ENCODE measurements at places on chromosomes 2 and 18. TPM values are rescaled to one million over a fixed set of nuclear protein-coding genes. Genes with fewer than 3 reads are reported as not detected.

SP140L gene
- 1.3 TPM for total RNA-seq

SLC14A1 gene
- 3.7 TPM for total RNA-seq

PSMA8 gene
- not detected for total RNA-seq

MZT2A gene
- total RNA-seq, result 28.8 TPM

SCTR gene
- 0.18 TPM for total RNA-seq

ERFE gene
- total RNA-seq, result 1.7 TPM

FZD7 gene
- 48.7 TPM for total RNA-seq

LRRTM1 gene
- 10.6 TPM for total RNA-seq

NAGK gene
- total RNA-seq, result 39.8 TPM

UBE2E3 gene
- total RNA-seq, result 94.9 TPM

SPP2 gene
- not detected for total RNA-seq

NT5DC4 gene
- total RNA-seq, result not detected

ACP1 gene
- 109 TPM for total RNA-seq

FN1 gene
- 262 TPM for total RNA-seq

COLEC11 gene
- 0.82 TPM for total RNA-seq

SERPINB3 gene
- total RNA-seq, result not detected

IL36G gene
- total RNA-seq, result not detected

DPP4 gene
- total RNA-seq, result 1.2 TPM

SH3RF3 gene
- 3.5 TPM for total RNA-seq

CAPN14 gene
- total RNA-seq, result 2.8 TPM

RAX gene
- 2.0 TPM for total RNA-seq

PLGLB2 gene
- total RNA-seq, result 7.3 TPM

UGT1A8 gene
- not detected for total RNA-seq

CXCR1 gene
- not detected for total RNA-seq

SF3B6 gene
- 60.0 TPM for total RNA-seq

RUFY4 gene
- total RNA-seq, result not detected

PSTPIP2 gene
- 2.4 TPM for total RNA-seq

LANCL1 gene
- 68.4 TPM for total RNA-seq

OSBPL6 gene
- total RNA-seq, result 15.9 TPM

GALNT13 gene
- total RNA-seq, result 14.2 TPM

SCN7A gene
- total RNA-seq, result 4.9 TPM

ACTG2 gene
- total RNA-seq, result 1.1 TPM

CIB4 gene
- not detected for total RNA-seq

RAB6D gene
- 0.36 TPM for total RNA-seq

ABHD1 gene
- 0.54 TPM for total RNA-seq

DNAH7 gene
- total RNA-seq, result 12.1 TPM

ITGB6 gene
- total RNA-seq, result 0.27 TPM
